Effector memory CD8-positive, alpha-beta T cell (primary cell): ENCODE measurements at places on chromosomes 2 and 18.

DNA sequence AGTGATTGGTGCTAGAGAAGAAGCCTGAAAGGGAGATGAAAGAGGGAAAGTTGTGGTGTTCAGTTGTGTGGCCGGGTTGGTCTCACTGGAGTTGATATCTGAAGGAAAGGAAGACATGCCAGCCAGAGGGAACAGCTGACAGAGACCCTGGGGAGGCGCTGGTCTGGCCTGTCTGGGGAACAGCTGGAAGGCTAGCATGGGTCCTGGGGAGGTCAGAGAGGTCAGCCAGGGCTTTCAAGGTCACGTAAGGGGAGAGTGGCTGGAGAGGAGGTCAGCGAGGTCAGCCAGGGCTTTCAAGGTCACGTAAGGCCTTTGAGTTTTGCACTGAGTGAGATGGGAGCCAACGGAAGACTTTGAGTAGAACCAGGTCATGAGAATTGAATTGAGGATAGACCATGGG lies 11.0 kb downstream of the DYSF start:
- DNase-seq, result no peak

DNA sequence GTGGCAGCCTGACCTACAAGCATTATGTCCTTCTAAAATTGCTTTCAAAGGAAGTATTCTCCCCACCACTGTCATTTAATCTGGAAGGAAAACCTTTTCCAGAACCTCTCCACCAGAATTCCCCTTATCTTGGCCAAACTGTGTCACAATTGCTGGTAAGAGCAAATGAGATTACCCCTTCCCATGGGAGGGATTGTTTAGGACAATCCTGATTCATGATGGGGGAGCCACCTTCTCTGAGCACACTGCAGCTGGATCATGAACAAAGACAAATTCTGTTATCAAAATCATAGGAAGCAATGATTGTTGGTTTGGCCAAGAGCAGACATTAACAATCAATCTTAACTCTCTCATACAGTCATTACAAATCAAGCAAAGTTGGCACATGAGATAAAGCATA lies 18.1 kb upstream of the ATOH8 start:
- DNase-seq, result no peak

GRCh38 chr2:66452917-66453316 lies 18.0 kb downstream of the MEIS1 start:
- no peak for DNase-seq

DNA sequence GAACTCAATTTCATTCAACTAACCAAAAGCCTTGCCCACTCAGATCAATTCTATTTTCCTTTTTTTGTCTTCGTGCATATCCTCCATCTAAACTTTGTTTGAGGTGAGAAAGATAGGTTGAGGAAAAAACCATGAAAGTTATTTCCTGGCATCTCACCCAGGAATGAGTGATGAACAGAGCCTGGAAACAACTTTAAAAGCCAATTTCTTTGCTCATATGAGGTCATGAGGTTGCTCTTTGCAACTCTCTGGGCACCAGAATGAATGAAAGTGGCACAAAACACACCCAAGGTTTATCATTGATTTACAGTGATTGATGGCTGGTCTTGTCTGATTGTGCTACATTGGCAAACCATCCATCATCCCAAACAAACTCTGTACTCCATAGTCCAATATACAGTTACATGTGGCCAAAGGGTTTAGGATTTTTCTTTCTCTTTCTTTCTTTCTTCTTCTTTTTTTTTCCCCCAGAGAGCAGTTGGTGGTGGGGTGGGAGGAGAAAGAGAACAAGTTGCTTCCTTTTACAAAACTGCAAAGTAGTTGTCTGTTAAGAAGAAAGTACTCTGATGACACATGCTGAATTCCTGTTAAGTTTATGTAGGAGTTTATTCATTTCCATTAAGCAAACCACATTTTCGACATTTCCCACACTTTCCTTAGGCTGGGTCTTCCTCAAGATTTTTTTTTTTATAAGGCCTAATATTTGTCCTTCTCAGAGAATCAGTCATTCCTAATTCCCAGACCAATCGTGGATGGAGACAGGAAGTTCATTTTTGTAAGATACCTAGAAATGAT lies 575.9 kb upstream of the ZEB2 start:
- no peak for DNase-seq

GRCh38 chr2:239467956-239468490 lies 67.2 kb upstream of the HDAC4 start:
- no peak for DNase-seq

DNA sequence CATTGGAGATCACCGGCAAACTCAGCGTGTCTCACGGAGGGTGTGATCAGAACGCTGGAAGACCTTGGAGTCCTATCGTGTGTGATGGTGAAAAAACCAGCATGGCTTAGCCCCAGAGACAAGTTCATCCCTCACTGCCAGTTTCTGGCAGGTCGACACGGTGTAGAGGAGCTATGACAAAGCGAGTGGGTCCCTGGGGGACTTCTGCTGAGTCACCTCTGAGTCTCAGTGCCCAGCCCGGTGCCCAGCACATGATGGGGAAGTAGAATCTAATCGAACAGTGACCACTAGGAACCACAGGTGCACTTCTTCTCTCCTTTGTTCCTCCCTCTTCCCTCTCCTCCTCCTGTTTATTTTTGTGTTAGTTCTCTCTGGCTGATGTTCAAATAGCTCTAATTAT lies 45.9 kb upstream of the KCNF1 start:
- DNase-seq, result no peak

- DNase-seq, result no peak
These were observed 73.2 kb upstream of the NRP2 start for GRCh38 chr2:205609113-205609512.

GRCh38 chr2:228866044-228866443 lies 405.0 kb downstream of the PID1 start:
- DNase-seq, result no peak

DNA sequence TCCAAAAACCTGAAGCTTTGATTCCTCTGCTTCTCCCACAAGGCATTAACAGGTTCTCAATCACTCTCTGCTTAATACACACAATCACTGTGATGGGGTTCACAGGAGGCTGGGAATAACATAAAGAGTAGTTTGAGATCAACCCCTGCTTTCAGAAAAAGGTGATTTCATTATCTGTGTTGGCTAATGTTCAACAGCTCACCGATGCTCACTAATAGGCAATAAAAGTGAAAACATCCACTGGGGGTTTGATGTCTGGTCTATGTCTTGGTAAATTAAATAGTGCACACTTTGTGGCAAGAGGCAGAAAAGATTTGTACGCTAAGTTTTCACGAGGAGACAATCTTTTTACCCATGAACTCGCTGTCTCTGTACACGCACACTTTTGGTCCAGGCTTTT lies 159.3 kb upstream of the SERPINE2 start:
- DNase-seq, result no peak

- DNase-seq, result no peak
These were observed 2.8 kb downstream of the SLC30A6 start for GRCh38 chr2:32168513-32168912.

GRCh38 chr2:8324164-8324856 lies 357.5 kb upstream of the ID2 start:
- no peak for DNase-seq
